ENCODE measurements at places on chromosomes 3 and 15.

GRCh38 chr15:69891070-69891536, 206.6 kb downstream of the TLE3 start:
- no peak for DNase-seq

DNA sequence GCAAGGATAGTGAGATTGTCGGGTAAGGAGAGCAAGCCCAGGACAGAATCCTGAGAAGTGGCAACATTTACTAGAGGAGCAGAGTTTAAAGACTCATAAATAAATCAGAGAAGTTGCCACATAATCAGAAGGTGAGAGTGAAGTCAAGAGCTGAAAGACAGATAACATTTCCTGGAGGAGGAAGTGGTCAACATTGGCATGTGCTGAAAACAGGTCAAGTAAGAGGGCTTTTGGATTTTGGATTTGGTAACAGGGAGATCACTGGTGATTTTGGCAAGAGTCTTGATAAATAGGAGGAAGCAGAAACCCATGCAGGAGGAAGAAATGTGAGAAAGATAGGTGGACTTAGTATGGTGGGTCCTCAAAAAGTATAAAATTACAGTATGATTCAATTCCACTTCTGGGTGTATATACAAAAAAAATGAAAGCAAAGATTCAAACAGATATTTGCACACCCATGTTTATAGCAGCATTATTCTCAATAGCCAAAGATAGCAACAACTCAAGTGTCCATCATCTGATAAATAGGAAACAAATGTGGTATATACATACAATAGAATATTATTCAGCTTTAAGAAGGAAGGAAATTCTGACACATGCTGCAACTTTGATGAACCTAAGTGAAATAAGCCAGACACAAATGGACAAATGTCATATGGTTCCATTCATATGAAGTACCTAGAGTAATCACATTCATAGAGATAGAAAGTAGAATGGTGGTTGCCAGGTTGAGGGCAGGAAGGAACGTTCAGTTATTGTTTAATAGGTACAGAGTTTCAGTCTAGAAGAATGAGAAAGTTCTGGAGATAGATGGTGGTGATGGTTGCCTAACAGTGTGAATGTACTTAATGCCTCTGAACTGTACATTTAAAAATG, 27.3 kb upstream of the MBNL1 start:
- no peak for DNase-seq

GRCh38 chr15:99282121-99282520, 30.8 kb downstream of the LRRC28 start:
- DNase-seq = no peak

- DNase-seq = no peak
These were observed 194.3 kb downstream of the IL5RA start for GRCh38 chr3:2915826-2916225.

DNA sequence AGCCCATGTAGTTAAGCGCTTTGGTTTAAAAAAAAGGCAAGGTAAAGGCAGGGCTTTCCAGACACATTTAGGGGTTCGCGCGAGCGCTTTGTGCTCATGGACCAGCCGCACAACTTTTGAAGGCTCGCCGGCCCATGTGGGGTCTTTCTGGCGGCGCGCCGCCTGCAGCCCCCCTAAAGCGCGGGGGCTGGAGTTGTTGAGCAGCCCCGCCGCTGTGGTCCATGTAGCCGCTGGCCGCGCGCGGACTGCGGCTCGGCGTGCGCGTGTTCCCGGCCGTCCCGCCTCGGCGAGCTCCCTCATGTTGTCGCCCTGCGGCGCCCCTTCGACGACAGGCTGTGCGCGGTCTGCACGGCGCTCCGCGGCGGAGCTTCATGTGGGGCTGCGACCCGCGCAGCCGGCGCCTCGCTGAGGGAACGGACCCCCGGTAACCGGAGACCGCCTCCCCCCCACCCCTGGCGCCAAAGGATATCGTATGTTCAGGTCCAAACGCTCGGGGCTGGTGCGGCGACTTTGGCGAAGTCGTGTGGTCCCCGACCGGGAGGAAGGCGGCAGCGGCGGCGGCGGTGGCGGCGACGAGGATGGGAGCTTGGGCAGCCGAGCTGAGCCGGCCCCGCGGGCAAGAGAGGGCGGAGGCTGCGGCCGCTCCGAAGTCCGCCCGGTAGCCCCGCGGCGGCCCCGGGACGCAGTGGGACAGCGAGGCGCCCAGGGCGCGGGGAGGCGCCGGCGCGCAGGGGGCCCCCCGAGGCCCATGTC, 927 bp downstream of the SMAD6 start:
- peak; percentile 49 for DNase-seq

GRCh38 chr3:172272698-172273097, 175.6 kb downstream of the GHSR start:
- no peak for DNase-seq

DNA sequence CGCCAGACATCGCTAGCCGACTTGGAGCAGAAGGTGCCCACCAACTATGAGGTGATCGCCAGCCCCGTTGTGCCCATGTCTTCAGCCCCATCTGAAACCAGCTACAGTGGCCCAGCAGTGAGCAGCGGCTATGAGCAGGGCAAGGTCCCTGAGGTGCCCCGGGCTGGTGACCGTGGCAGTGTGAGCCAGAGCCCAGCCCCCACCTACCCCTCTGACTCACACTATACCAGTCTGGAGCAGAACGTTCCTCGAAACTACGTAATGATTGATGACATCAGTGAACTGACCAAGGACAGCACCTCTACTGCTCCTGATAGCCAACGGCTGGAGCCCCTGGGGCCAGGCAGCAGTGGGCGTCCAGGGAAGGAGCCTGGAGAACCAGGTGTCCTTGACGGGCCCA, 12.9 kb upstream of the APEH start:
- no peak for DNase-seq

- DNase-seq = no peak
These were observed 86.7 kb upstream of the LINGO1 start for GRCh38 chr15:77719450-77719849.

DNA sequence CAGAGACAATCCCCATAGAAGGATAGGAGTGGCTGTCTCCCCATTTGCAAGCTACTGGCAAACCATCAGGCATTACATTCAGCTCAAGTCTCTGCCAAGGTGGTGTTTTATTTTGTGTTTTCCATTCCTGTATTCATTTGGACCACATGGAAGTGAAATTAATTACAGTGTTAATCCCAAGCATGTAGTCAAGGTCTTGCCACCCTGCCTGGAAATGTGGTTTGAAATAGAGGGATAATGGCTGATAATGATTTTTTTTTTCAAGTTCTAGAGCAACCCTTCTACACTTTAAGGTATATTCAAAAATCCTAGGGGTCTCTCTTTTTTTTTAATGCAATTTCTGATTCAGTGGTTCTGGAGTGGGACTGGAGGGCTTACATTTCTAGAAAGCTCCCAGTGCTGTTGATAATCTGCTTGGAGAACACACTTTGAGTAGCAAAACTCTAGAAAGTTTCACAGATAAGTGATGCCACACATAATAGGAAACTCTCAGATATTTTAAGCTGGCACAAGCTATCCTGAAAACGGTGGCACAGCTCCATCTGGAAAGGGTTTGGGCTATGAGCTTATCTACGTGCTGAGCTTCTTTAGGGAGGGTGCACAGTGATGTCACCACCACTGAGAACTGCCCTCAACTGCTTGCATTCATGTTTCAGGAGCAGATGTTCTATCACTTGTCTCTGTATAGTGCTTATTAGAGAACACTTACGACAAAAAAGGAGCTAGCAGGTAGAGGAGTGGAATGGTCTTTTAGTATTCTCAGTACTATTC, 140.1 kb upstream of the IL12A start:
- DNase-seq = no peak

- DNase-seq = no peak
These were observed 283.8 kb downstream of the TLE3 start for GRCh38 chr15:69813881-69814280.

- no peak for DNase-seq
These were observed 45.1 kb upstream of the PLXND1 start for GRCh38 chr3:129651435-129652202.

GRCh38 chr15:99511866-99512661, 53.7 kb upstream of the MEF2A start:
- peak; percentile 69 for DNase-seq

- no peak for DNase-seq
These were observed 59.0 kb downstream of the DPPA2 start for GRCh38 chr3:109257269-109257668.

DNA sequence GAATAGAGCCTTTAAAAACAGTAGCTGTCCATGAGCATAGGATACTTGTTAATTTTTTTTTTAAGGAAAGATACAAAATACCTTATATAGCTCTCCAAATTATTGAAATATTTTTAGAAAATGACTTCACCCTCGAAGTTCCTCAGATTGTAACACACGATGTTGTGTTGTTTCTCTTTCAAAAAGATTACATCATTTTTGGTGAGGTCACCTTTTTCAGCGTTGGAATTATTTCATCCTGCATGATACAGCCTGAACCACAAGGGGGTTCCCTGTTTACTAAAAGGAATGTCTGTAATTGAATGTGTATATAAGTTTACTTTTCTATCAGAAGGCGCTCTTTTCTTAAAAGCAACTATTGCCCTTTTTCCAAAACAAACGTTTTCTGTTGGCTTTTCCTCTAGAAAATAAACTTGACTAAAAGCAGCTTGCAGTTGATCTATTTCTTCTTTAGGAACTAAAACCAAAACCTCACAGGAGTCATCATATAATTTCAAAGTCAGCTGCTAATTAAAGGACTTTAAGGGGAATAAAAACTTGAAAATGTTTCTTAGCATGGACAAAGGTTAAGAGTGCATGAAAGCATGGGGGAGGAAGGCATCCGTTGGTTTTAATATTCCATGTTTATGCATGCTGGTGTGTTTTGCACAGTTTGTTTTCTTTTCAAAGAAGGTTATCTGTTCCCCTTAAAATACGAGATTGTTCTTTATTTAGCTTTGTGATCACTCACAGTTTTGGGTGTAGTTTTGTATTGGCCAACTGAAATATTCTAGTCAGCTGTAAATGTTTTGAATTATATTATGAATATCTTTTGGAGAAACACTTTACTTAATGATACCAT, 29.4 kb downstream of the LYSMD4 start:
- DNase-seq = peak; percentile 56

DNA sequence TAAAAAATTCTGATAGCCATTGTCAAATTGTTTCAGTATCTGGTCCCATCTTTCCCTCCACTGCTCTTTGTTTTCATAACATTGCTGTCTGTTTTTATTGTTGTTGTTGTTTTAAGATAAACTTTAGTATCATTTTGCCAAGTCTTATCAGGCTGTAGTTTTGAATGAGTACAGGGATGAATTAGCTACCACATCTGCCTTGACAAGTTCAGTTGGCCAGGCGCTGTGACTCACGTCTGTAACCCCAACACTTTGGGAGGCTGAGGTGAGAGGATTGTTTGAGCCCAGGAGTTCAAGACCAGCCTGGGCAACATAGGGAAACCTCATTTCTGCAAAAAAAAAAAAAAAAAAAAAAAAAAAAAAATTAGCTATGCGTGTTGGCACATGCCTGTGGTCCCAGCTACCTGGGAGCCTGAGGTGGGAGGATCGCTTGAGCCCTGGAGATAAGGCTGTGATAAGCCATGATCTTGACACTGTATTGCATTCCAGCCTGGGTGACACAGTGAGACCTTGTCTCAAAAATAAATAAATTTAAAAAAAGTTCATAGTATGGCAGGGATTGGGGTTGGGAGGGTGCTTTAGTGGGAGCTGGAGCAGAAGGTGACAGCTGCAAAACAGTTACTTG, 8.3 kb upstream of the ANKDD1A start:
- DNase-seq = no peak

- DNase-seq = no peak
These were observed 154.1 kb upstream of the LPP start for GRCh38 chr3:187999821-188000220.

GRCh38 chr15:71654042-71654719, 156.2 kb upstream of the NR2E3 start:
- DNase-seq = no peak

GRCh38 chr3:177529716-177530335, 332.5 kb upstream of the TBL1XR1 start:
- no peak for DNase-seq

GRCh38 chr3:105077060-105077822, 289.5 kb upstream of the ALCAM start:
- DNase-seq = no peak

DNA sequence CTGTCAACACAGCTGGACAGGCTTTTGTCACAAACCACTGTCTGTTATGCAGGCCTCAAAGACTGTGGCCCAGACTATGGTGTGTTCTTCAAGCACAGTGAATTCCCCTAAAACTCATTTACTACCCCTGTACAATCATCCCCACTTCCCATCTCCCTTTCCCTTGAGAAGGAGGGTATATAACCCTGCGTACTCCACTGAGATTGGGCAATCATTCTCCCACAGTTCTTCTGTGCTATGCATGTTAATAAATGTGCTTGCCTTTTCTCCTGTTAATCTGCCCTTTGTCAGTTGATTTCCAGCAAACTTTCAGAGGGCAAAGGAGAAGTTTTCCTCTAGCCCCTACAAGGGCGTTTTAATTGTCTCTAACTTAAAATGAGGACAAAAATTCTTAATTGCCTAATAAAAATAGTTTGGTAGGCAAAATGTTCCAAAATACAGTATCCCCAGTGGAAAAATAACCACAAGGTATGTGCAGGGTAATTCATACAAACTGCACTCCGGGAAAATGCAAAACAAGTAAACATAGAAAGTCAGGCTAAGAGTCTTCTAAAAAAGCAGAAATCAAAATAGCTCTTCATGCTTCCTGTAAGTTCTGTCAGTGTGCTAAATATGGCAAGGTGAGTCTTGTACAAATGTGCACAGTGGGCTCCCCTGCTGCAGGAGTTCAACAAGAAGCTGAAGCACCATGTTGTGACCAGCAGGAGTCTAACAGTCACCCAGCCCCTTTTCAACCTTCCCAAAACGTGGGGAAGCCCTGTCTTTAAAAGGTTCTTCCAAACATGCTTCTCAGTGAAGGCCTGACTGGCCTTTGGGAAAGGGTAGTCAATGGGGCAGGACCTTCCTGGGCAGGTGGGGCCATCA, 10.2 kb downstream of the ATP10A start:
- DNase-seq = no peak

GRCh38 chr15:68023307-68024101, 30.6 kb upstream of the PIAS1 start:
- no peak for DNase-seq

- DNase-seq = no peak
These were observed 827 bp downstream of the WNT5A start for GRCh38 chr3:55486101-55486856.

GRCh38 chr3:106275592-106275991, 406.8 kb upstream of the CBLB start:
- DNase-seq = no peak

- DNase-seq = no peak
These were observed 665 bp downstream of the FRMD4B start for GRCh38 chr3:69385123-69385722.

- DNase-seq = no peak
These were observed 202.7 kb upstream of the KBTBD8 start for GRCh38 chr3:66795365-66795764.

DNA sequence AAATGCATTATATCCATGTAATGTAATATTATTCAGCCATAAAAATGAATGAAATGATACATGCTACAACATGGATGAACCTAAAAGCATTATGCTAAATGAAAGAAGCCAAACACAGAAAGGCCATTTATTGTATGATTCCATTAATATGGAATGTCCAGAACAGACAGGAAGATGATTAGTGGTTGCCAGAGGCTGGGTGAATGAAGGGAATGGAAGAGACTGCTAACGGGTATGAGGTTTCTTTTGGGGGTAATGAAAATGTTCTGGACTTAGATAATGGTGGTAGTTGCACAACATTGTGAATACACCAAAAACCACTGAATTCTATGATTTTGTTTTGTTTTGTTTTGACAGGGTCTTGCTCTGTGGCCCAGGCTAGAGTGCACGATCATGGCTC, 61.6 kb upstream of the MAP4 start:
- DNase-seq = no peak

GRCh38 chr3:23549148-23549910, 256.4 kb upstream of the UBE2E1 start:
- no peak for DNase-seq

Measured in GM20000 (cell line).